Stimulated activated CD8-positive, alpha-beta memory T cell treated with anti-CD3 and anti-CD28 coated beads, Interleukin-4, amount 100 ng/mL, for 4 hours (primary cell): ENCODE measurements at places on chromosomes 11 and 22.

DNA sequence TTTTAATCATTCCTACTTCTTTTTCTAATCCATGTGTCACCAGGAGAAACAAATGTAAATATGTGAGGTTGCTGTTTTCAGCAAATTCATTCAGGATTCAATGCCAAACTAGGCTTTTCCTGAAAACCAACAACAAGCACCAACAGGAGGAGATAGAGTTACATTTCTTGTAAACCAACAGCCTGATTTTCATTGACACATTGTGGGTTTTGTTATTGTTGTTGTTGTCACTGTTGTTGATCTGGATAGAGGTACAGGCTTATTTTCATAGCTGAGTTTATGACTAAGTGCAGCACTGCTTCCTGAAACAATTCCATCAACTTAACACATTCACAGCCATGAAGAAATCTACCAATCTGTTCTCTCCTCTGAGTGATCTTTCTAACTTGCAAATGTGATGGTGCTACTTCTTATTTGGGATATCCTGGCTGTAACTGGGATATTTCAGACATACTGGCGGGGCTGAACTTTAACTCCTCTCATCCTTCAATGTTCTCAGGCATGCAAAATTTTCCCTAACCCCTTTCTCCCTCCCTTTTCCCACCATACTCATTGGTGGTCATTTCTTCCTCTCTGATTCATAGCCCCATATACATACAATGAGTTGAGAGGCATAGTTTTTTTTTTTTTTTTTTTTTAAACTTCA is 65.5 kb downstream of the ME3 start:
- DNase-seq: no peak

GRCh38 chr11:129945373-129945772 is 50.0 kb upstream of the NFRKB start:
- DNase-seq: no peak

DNA sequence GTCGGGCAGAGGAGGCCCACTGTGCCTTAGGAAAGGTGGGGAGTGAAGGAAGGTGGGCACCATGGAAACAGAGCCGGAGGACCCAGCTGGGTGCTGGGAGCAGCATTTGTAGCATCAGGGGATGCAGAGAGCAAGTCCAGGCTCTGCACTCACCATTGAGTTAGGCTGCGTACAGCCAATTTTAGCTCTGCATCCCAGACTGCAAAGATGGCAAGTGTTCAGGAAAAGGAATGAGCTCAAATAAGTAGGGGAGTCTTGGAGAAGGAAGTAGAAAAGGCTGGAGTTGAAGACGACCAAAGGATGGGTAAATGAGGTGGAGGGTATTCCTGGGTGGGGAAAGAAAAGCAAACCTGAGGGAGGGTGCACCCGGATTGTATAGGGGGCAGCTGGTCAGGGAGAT is 31.6 kb upstream of the ETS1 start:
- DNase-seq: no peak

- no peak for DNase-seq
Measured at GRCh38 chr11:23233075-23233474, 372.8 kb upstream of the CCDC179 start.

DNA sequence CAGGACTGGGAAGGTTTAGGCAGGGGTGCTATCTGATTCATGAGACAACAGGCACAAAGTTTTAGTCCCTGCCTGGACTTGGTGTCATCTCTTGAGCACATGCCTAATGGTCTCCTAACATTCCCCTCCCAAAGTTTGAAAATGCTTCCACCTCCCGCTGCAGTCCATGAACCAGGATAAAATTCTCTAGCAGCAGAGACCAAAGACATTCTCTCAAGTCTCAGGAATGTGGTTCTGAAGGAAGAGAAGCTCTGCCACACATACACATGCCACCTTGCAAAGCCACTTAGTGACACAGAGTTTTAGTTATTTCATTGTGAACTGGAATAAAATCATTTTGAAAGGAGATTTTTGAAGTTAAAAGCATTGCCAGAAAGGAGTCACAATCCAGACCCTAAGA is 15.5 kb downstream of the OR51B6 start:
- DNase-seq: no peak

GRCh38 chr11:110032259-110032658 is 60.9 kb upstream of the ZC3H12C start:
- DNase-seq: no peak

- no peak for DNase-seq
Measured at GRCh38 chr22:40659166-40659565, 20.1 kb upstream of the MCHR1 start.
